ENCODE measurements at places on chromosomes 1 and 21.

- no peak for DNase-seq
Observed at GRCh38 chr1:186112280-186112679, 262.8 kb downstream of the TPR start.

GRCh38 chr1:158951956-158952355 lies 20.6 kb downstream of the PYHIN1 start:
- DNase-seq, result no peak

- no peak for DNase-seq
Observed at GRCh38 chr1:14977338-14977931, 176.1 kb upstream of the TMEM51 start.

DNA sequence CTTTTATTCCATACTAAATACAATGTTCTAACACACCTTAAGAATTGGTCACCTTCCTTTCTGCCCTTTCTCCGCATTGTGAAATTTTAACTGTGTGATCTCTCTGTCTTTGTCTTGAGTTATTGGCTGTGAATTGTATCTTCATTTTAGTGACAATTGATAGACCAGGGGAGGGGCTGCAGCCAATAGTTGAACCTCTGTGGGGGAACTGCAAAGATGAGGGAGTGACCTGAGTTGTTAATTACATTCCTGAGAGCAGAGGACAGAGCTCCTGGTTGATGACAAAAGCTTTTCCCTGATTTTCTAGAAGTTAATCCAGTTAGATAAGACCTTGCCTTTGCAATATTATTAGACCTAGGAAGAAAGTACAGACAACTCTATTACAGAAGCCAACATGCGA lies 1535.7 kb downstream of the BRINP3 start:
- no peak for DNase-seq

- no peak for DNase-seq
Observed at GRCh38 chr21:23960769-23961168, 1646.5 kb downstream of the MRPL39 start.

DNA sequence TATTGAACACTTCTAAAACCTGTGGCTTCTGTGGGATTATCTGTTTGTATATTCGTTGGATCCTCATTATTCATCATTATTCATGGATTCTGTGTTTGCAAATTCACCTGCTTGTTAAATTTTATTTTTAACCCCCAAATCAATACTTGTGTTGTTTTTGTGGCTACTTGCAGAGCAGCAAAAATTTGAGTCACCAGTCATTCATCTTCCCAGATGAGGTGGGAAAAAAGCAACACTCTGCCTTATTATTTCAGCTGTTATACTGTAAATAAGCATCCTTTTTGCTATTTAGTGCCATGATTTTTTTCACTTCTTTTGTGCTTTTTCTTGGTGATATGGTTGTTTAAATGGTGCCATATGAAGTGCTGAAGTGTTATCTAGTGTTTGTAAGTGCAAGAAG lies 56.7 kb downstream of the RASAL2 start:
- DNase-seq, result no peak

DNA sequence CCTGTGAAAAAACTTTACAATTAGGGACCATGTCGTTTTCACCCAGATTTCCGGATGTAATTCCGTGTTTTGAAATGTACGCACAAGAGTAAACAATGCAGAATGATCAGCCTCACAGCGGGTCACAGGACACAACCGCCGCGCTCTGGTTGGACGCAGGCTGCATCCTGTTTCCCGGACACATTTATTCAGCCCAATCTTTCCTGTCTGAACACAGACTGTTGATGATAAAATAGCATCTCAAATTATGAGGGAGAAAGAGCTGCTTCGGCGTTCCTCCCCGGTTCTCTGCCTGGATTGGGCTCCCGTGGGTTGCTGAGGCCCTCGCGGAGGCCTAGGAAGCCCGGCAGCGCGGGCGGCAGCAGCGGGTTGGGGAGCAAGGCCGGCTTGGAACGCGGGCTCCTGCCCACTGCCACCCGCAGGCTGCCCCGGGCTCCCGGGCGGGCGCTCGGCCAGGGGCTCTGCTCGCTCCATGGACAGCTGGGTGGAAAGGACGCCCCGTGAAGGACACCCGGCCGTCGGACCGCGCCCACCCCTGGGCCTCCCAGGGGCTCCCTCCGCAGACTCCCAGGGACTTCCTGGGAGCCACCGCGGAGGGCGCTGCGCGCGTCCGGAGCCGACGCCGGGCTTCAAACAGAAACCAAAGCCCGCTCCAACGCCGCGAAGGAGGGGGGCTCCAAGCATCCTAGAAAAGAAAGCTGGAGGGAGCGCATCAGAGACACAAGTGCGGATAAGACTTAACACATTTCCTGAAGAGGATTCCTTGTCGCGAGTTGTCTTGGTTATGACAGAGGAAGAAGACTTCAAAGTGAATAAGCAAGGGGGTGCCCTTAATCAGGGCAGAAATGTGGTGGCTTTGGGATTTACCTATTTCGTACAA lies 122.3 kb downstream of the ESRRG start:
- DNase-seq, result no peak

DNA sequence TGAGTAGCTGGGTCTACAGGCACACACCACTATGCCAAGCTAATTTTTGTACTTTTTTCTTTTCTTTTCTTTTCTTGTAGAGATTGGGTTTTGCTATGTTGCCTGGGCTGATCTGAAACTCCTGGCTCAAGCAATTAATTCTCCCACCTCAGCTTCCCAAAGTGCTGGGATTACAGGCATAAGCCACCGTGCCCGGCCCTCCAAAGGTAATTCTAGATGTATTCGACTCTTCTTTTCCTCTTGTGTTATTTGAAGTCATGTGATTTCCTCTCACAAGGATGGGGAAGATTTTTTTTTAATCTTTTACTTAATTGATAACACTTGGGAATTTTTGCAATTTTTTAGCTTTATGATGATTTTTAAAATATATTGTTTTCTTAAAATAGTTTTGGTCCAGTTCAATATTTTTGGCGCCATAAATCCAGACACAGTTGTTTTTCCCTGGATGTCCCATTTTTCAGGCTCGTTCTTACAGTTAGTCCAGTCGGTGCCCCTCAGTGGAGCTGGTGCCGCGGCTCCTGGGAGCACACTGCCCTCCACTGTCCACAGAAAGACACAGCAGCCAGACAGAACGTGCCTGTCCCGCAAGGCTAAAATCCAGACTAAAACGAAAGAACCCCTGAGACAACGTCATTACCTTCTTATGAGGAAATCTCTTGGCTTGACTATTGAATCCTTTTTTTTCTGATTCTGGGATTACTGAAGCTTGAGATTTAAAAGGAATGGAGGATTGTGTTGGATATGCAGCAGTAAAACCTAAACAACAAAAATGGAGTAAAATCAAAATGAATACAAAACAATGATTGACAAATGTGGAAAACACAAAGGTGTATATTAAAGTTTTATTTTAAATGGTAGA lies 22.4 kb downstream of the STPG1 start:
- DNase-seq, result peak; percentile 72

GRCh38 chr1:226738995-226739695 lies at the start of gene ITPKB:
Gene ITPKB, minus strand, starts transcription at chr1:226739282. Its CDS starts 1,824 bp downstream, at chr1:226737458.
- peak; percentile 75 for DNase-seq

DNA sequence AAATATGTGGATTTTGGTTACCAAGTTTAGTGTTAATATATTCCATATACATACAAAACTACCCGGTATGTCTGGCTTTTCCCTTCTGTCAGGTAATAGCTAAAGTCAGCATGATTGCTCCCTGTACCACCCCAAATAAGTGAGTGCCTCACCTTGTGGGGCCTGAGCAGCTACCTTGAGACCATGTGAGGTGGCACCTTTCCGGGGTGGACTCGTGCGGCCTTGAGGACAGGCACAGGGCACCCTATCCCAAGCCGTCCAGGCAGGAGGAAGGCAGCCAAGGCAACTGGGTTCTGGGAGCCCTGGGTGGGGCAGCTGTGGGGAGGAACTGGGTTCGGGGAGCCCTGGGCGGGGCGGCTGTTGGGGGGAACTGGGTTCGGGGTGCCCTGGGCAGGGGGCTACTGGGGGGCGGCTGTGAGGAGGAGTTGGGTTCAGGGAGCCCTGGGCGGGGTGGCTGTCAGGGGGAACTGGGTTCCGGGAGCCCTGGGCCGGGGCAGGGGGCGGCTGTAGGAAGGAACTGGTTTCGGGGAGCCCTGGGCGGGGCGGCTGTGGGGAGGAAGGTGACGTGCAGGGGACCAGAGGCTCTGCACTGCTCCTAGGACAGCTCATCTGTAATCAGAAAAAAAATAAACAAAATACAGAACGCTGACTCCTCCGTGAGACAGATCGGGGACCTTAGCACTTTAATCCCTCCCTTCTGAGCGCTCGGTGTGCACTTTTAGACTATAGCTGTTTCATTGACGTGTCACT lies 63.3 kb downstream of the POFUT2 start:
- peak; percentile 10 for DNase-seq

DNA sequence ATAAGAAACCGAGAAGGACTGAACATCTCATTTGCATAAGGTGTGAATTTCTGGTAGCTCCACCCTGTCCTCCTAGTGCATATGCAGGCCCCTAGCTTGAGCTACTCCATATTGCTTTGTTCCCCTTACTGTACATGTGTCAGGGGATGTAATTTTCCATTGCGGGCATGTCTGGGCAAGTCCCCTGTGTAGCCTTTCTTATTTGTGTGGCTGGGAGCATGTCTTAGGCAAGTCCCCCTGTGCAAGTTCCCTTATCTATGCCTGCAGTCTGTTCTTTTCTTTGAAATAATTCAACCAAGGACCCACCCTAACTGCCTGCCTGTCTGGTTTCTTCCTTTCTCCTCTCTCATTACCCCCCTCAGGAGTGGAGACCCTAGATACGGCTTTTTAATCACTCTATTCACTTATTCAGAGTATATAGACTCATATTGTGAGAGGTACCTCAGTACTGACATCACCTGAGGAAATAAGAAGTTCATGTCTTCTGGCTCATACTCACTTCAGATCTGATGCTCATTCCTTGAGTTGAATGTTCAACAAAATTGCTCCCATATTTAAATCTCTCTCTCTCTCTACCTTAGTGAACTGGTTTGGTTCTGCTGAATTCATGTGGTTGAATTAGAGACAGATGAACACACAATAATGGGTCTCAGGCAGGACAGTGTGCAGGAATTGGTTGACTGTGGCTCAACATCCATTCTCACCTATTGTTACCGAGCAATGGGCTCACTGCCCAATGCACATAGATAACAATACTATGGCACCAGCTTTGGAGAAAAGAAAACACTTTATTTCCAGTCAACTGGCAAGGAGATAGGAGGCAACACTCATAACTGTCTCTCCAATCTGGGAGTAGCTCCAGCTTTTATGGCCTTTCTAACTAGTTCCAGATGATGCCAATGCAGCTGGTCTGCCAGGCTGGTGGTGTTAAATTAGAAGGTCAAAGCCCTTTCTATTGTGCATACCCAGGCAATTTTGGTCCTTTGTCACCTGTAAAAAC lies 27.9 kb upstream of the NPL start:
- DNase-seq, result no peak

GRCh38 chr1:1179346-1179982 lies 5.8 kb downstream of the TTLL10 start:
- no peak for DNase-seq

- DNase-seq, result no peak
Observed at GRCh38 chr21:45327441-45328197, 39.9 kb upstream of the POFUT2 start.

DNA sequence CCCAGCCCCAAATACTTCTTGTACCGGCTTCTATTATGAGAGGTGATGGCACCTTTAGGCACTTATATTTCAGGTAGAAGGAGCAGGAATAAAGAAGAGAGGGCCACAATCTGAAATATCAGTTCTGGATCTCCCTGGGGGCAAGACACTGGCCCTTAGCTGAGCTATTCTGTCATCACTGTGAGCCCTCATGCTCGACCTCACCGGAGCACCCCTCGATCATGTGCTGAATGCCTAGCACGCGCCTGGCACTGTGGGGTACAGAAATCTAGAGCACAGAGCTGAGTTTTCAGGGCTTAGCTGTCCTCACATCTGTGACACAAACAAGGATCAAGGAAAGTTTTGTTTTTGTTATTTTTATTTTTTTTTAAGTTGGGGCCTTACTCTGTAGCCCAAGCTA lies 7.6 kb upstream of the MX1 start:
- no peak for DNase-seq

DNA sequence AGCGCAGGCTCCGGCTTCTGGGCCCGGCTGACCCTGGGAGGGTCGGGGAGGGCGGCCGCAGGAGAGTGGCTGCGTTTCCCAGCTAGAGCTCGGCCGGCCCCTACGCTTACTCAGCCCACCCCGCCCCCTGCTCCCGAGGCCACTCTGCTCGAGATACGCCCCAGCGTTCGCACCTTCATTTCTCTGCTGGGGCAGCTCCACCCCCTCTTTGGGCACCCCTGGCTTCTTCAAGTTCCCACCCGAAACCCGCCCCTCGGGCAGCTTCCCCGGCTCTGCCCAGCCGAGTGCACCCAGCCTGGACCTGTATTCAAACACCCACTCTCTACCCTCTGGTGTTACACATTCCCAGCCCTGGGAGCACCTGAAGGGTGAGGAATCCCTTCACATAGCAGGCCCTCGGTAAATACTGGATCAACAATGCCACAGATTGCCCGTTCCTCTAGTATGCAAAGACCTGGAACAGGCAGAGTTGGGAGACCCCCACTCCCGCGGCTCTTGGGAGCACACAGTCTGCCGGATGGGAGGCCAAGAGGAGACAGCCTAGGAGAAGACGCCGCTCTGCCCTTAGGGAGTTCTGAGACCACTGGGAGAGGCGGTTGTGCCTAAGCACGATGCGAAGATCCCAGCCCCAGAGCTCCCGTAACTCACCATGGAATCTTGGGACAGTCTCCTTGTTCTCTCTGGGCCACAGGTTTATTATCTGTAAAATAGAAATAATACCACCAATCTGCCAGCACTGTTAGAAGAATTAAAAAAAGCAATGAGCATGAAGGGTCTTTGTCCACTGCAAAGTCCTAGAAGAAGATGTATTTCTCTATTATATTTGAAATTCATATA lies 566 bp upstream of the PAQR7 start:
- DNase-seq, result no peak

DNA sequence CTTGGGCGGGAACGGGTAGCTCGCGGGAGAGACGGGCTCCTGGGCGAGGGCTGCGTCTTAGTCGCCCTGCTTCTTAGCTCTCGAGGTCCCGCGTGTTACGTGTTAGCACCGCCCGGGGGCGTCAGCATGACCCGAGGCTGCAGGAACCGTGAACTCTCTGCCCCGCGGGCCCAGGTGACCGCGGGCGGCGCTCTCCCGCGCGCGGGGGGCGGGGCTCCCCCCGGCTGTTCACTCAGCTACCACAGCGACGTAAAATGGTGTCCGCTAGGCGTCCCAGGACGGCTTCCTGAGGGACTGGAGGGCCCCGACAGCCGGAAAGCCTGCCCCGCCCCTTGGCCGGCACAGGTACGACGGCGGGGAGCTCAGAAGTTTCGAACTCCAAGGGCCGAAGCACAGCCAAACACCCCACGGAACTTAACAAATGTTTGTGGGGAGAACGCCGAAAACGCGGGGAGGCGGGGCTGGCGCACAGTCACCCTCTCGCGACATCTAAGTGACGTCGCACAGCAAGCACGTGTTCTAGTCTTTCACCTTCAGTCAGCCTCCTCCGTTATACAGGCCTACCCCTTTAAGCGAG lies 780 bp upstream of the RBM15 start:
- peak; percentile 90 for DNase-seq

GRCh38 chr1:17161926-17162800 lies 42.8 kb upstream of the PADI1 start:
- no peak for DNase-seq

- no peak for DNase-seq
Observed at GRCh38 chr1:111719674-111720132, 19.5 kb downstream of the INKA2 start.

- DNase-seq, result no peak
Observed at GRCh38 chr1:39076127-39076798, 50.1 kb downstream of the NDUFS5 start.

All from naive thymus-derived CD8-positive, alpha-beta T cell (primary cell).